EH (cell line): ENCODE measurements at places on chromosomes 2 and 18.
A peak's percentile ranks its signal among the peaks of the same experiment; 100 is the strongest.

DNA sequence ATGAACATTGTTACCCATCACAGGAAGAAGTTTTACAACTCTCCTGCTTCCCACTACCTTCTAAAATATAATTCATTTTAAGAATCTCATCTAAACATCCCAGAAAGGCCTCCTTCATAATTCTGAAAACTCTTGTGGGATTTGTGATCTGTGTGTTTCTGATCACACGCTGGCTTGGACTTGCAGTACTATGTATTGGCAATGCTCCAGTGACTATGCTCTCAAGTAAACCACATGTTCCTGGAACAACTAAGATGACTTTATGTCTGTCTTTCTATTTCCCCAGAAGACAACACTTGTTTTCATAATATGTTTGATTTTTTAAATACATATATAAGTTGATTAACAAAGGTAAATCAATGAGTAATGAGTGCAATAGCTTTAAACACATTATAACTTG, 376.6 kb upstream of the NETO1 start:
- DNase-seq = peak; percentile 8

DNA sequence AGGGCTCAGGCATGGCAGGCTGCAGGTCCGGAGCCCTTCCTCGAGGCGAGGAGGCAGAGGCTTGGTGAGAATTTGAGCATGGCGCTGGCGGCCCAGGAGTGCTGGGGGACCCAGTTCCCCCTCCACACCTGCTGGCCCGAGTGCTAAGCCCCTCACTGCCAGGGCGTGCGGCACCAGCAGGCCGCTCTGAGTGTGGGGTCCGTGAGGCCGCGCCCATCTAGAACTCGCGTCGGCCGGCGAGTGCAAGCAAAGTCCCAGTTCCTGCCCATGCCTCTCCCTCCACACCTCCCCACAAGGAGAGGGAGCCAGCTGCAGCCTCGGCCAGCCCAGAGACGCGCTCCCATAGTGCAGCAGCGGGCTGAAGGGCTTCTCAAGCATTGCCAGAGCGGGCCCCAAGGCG, 233.0 kb downstream of the PIEZO2 start:
- DNase-seq = no peak

- DNase-seq = no peak
Measured at GRCh38 chr2:151379169-151379568, 21.8 kb downstream of the TNFAIP6 start.

- peak; percentile 36 for DNase-seq
Measured at GRCh38 chr2:172249334-172249733, 146.6 kb upstream of the DLX2 start.

DNA sequence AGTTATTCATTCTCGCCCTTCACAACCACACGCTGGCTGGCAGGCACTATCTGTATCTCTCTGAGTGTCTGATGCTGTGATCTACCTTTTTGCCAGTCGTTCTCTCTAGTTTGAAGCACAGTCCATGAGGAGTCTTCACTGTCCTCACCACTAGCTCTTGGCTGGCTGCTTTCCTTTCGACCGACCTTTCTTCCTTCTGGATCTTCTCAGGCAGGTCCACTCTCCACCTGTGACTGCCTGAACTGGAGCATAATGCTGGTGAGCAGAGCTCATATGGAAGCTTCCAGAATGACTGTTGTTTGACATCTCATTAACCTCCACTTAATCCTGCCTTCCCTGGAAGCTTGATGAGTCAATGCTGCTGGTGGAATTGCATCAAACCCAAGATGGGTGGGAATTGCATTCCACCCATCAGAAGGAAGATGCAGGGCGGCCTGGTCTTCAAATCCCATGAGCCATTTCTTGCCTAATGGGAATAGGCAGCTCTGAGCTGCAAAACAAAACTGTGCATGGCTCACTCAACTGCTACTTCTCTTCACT, 283.5 kb upstream of the HDAC4 start:
- no peak for DNase-seq

- no peak for DNase-seq
Measured at GRCh38 chr2:135942936-135943688, 42.3 kb downstream of the DARS1 start.

- no peak for DNase-seq
Measured at GRCh38 chr18:24168496-24168895, 29.6 kb downstream of the CABYR start.

DNA sequence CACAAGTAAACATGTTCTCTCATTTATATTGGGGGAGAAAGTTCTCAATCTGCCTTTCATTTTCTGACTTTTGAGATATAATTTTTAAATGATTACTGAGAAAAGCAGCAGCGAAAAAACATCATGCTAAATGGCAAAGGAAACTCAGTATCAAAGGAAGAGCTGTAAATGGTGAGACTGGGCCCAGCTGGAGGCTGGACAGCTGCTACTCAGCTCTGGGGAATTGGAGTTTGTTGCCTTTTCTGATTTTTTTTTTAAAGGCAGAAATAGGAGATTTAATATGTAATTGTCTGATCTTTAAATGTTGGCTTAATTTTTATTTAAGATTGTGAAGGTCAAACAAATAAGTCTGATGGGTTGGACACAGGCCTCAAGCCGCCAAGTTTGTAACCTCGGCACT, 137.1 kb upstream of the TACR1 start:
- no peak for DNase-seq

DNA sequence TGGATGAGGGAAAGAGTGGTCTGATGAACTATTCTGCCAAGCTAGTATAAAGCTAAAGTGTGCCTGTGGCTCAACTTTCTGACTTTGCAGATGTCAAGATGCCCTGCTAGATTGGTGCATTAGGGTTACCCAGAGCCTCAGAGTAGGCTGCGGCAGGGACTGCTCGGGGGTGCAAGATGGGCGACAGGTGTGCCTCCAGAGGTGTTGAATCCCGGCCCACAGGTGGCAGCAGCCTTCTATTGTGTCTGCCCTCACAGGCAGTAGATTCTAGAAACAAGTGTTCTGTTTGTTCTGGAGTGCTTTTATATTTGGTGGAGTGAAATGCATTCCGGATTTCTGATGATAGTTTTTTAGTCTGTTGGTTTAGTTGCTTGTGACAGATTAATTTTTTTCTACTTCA, 131.6 kb upstream of the IL1R2 start:
- DNase-seq = no peak

DNA sequence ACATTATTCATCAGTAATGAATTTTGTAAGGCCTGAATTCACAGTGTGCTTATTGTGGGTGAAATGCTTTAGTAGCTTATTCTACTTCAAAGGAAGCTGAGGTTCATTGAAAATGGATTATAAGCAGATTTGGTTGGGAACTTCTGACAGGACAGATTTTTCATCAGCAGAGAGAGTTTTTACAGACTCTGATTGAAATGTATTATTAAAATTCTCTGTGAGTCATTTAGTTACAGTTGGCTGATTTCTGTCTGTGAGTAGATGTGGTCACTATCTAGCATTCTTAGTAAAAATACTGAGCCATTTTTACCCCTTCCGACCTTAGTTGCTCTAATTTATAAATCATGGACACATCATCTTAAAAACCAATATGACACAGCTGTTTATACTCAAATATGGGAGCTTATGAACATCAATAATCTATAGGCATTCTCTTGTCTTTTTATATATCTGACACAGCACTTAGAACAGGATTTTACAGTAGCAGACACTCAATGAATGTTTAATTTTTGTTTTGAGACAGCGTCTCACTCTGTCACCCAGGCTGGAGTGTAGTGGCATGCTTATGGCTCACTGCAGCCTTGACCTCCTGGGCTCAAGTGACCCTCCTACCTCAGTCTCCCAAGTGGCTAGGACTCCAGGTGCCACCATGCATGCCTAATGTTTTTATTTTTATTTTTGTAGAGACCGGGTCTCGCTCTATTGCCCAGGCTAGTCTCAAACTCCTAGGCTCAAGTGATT, 239.6 kb downstream of the BABAM2 start:
- DNase-seq = peak; percentile 60

DNA sequence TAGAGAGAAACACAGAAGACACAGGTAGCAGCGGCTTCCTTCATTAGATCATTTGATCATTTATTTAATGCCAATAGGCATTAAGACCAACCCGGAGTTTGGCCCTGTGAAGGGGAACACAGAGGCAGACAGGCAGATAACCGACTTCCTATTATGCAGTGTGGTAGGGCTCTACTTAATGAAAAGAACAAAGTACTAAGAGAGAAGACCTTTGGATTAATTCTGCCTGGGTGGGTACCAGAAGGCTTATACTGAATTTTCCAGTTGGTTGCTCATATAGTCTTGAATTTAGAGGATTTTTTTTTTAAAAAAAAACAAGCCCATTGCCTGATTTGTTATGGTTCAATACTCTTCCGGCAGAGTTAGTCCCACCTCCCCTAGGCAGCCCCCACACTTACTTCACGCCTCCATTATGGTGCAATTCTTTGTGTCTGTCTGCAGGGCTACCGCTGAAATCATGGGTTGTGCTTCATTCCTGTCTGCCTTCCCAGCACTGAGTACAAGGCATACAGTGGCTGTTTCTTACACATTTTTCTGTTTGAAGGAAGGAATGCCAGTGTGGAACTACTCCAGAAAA, 244.3 kb upstream of the APCDD1 start:
- no peak for DNase-seq

DNA sequence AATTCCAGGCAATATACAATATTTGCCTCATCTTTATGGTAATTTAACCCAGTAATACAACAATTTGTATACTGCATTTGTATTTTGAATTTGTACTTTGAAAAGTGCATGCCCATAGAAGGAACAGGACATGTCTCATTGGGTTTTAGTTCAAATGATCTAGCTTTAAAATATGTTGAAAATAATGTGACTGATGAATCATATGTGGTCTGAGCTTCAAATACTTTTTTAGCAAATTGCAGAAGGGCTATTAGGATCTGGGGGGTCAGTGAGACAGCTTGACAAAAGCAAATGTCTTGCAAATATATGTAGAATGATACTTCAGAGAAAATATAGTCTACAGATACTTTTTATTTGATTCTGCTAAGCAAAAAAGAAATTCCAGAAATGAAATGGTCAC, 248.9 kb downstream of the DCC start:
- no peak for DNase-seq

- peak; percentile 67 for DNase-seq
Measured at GRCh38 chr2:57497489-57498096, 549.0 kb upstream of the VRK2 start.

- DNase-seq = peak; percentile 50
Measured at GRCh38 chr2:222861411-222862105, 722 bp downstream of the ACSL3 start.

DNA sequence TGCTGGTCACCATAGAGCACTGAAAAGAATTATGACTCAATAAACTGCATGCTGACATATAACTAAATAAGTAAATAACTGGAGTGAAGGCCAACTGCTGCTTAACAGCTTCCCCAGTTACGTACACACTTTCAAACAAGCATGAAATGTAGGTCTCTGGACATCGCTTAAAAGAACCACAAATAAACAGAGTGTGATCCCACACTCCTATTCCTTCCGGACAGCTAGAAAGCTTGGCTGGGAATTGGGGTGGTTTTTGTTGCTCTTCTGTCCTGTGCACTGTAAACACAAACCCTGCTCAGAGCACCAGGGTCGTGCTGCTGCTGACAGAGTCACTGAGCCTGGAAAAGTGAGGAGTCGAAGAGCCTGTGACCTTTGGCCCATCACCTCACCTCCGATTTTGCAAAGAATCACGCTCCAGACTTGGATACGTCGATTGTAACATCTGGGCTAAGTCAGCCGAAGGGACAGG, 162.7 kb upstream of the NT5C1B start:
- DNase-seq = no peak

DNA sequence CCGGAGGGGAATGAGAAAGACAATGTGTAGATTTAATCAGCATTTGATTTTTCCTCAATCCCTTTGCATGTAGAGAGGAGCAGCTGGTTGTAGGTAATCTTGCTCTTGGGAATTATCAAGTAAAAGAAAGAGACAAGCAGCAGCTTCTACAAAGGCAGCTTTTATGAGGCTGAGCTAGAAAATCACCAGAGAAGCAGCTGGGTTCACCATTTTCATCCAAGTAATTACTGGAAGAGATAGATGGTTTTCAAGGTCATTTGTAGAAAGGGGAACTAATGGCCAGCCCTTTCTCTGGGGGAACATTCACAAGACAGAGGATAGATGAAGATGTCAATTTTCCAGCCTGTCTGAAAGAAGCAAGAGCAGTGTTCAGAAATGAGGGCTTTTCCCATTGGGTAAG, 113.0 kb downstream of the RND3 start:
- DNase-seq = no peak

DNA sequence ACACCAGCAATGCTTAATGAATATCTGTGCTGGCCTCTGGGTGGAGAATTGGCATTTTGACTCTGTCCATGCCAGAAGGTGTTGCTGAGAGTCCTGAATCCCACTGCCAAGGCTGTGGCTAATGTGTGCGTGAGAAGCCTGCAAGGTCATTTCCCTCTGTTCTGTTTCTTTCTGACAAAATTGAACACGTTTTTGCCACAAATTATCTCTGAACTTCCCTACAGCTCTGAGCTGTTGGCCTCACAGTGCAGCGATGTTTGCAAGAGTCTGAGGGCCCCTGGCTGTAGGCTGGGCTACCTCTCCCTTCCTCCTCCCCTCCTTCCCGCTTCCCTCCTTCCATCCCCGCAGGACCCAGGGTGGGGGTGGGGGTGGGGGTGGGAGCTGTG, 154.1 kb upstream of the HS6ST1 start:
- DNase-seq = peak; percentile 58

DNA sequence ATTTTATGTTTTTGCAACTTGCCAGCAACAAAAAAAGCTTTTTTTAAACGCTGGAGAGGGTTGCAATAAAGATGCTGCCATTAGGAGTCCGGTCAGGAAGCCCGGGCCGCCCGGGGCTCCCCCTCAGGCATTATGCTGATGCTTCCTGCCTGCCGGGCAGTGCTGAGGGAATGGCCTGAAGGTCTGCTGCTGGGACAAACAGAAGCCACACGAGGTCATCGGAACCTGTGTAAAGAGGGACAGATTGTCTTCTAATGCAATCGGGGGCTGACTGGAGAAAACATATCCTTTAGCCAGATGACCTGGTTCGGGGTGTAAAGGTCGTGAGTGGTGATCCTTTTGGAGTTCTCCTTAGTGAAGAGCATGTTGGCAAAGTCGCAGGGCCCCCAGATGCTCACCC, 2.3 kb downstream of the IMPA2 start:
- DNase-seq = peak; percentile 29

- no peak for DNase-seq
Measured at GRCh38 chr2:29430382-29431112, 315.3 kb downstream of the CLIP4 start.

- no peak for DNase-seq
Measured at GRCh38 chr2:99936065-99936464, 206.3 kb downstream of the AFF3 start.

GRCh38 chr18:53534695-53535094, 689.8 kb downstream of the MBD2 start:
- DNase-seq = no peak

DNA sequence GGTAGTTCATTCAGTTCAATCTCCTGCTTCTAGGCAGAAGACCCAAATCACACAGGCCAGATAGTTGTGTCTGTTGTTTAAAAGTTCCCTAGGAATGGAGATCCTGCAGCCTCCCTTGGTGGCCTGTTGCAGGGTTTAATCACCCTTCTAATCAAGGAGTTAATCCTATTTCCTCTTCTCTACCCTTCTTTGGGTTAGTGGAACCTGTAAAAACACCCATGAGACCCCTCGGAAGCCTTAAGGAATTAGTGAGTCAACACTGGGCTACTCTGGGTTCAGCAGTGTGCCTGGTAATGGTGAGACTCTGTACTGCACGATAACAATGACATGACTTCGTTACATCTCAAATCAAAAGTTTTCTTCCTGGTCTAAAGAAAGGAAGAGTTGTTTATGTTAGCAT, 217.6 kb upstream of the NRP2 start:
- no peak for DNase-seq

GRCh38 chr2:120275617-120276400, 23.2 kb downstream of the RALB start:
- no peak for DNase-seq
